ENCODE measurements at places on chromosomes 1 and 21.

DNA sequence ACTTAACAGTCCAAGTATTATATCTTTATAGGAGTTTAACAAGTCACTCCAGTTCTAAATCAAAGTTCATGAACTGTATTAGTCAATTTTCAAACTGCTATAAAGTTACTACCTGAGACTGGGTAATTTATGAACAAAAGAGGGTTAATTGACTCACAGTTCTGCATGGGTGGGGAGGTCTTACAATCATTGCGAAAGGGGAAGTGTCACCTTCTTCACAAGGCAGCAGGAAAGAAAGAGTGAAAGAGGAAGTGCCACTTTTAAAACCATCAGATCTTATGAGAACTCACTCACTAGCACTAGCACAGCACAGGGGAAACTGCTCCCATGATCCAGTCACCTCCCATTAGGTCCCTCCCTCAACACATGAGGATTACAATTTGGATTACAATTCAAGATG lies 70.0 kb downstream of the CLCA4 start:
- DNase-seq: no peak

DNA sequence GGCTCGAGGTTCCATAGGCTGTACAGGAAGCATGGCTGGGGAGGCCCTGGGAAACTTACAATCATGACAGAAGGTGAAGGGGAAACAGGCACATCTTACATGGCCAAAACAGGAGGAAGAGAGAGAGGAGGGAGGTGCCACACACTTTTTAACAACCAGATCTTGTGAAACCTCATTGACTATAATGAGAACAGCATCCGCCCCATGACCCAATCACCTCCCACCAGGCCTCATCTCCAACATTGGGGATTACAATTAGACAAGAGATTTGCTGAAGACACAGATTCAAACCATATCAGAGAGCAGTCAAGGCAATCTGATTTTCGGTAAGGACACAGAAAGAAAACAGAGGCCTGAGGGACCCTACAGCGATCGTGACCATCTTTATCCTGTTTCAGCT lies 41.7 kb downstream of the TNFRSF9 start:
- DNase-seq: no peak

DNA sequence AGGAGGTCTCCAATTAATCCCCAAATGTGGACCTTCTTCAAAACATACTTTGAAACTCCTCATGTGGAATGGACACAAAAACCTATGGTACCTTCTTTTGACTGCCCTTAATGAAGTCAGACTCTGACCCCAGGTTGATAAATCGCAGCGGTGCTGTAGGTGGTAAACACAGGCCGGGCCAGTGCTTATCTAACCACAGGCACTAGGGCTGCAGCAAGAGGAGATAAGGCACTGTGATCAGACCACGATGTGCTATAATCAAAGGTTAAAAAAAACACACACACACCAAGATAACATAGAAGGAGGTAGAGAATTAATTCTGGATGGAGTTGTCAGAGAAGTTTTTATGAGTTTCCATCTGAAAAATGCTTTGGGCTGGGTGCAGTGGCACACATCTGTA lies 52.3 kb upstream of the SIPA1L2 start:
- DNase-seq: no peak

GRCh38 chr1:52119301-52120079 lies 22.4 kb upstream of the ZFYVE9 start:
- DNase-seq: no peak
